SJSA1 (cell line): ENCODE measurements at places on chromosomes 3 and 15.
A peak's percentile ranks its signal among the peaks of the same experiment; 100 is the strongest.

DNA sequence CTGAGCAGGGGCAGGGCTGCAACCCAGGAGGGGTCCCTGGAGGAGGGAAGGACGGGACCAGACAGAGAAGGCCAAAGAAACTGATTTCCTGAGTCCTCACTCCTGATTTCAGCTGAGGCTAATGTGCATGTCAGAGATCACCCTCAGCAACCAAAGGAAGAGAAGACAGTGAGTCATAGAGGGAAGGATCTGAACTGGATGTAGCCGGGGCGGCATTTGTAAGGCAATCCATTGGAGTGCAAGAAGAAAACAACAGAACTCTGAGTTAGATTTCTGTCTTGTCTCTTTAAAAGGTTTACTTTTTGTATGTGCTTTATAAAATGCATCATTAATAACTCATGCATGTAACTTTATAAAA is 105.3 kb upstream of the AGBL1 start:
- H3K4me1 ChIP-seq = peaks cover 23% of the 10 kb centered on the region
- H3K36me3 ChIP-seq = no peaks in the 10 kb centered on the region
- 0 out of 2 replicates have a peak overlapping the region, but pooled peaks have one; percentile 18 for H3K27ac ChIP-seq
- no peak overlapping the region for H3K4me3 ChIP-seq
- peak; percentile 33 for DNase-seq

DNA sequence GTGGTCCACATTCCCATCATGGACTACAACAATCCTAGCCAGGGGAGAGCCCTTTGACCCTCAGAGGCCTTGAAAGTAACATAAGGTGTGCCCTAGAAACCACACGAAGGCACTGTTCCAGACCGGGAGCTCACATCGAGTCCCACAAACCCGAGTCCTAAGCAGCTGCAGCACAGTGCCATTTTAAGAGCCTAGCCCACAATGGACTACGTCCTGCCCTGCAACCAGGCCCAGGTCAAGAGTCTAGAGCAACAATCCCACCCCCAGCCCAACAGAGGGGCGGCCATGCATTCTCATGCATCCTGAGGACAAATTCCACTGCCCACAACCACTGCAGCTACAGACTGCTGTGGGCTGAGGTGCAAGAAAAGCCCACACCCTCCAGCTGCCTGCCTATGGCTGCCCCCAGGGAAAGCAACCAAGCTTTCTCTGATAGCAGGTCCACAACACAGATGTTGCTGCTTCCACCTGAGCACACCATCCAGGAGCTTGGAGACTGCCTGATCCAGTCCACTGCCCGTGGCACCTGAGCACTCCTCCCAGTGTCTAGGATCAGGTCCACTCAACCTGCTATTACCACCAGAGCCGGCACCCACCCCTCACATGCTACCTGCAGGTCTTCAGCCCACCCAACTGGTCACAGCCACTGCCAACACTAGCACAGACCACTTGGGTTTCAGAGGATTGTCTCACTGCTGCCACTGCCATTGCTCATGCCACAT is 56.8 kb downstream of the IGSF11 start:
- DNase-seq = no peak
- no peaks in the 10 kb centered on the region for H3K27me3 ChIP-seq
- H3K4me3 ChIP-seq = no peak overlapping the region
- H3K27ac ChIP-seq = no peak overlapping the region
- H3K36me3 ChIP-seq = no peaks in the 10 kb centered on the region

- H3K4me1 ChIP-seq = peaks cover 10% of the 10 kb centered on the region
- peaks cover 21% of the 10 kb centered on the region for H3K27me3 ChIP-seq
- DNase-seq = no peak
Observed at GRCh38 chr3:10508619-10509260, 3.4 kb upstream of the ATP2B2 start.

DNA sequence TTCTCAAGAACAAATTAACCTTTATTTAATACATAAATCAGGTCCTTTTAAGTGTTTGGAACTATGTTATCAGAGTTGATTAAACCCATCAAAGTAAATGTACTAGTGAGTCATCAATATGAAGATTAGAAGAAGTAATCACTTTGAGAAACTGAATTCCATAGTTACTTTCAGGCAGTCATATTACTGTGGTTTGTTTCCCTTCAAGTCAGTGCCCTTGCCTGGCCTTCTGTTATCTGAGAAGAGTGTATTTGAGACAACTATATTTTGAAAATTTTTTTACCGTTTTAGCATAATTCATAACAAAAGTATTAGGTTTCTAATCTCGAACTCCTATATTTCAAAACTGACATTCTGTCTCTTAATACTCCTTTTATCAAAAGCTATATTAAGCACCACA is 73.6 kb downstream of the GMPS start:
- no peak overlapping the region for H3K27ac ChIP-seq
- H3K4me3 ChIP-seq = no peak overlapping the region
- H3K4me1 ChIP-seq = peaks cover 5% of the 10 kb centered on the region; the same call in 1 of the 2 replicates
- no peak for DNase-seq
- H3K27me3 ChIP-seq = no peaks in the 10 kb centered on the region

GRCh38 chr3:13141991-13142412 is 68.8 kb upstream of the IQSEC1 start:
- H3K4me3 ChIP-seq = no peak overlapping the region
- no peak overlapping the region for H3K27ac ChIP-seq
- DNase-seq = no peak
- no peaks in the 10 kb centered on the region for H3K27me3 ChIP-seq
- H3K36me3 ChIP-seq = no peaks in the 10 kb centered on the region

- no peak for DNase-seq
- no peaks in the 10 kb centered on the region for H3K36me3 ChIP-seq
- no peak overlapping the region for H3K27ac ChIP-seq
- H3K27me3 ChIP-seq = no peaks in the 10 kb centered on the region
- peaks cover 24% of the 10 kb centered on the region for H3K4me1 ChIP-seq
Observed at GRCh38 chr15:77507143-77507897, 86.6 kb downstream of the HMG20A start.

GRCh38 chr3:67704322-67704721 is 49.9 kb upstream of the SUCLG2 start:
- no peak overlapping the region for H3K4me3 ChIP-seq
- no peaks in the 10 kb centered on the region for H3K36me3 ChIP-seq
- no peak overlapping the region for H3K27ac ChIP-seq
